ENCODE measurements at places on chromosomes 3 and 15.

DNA sequence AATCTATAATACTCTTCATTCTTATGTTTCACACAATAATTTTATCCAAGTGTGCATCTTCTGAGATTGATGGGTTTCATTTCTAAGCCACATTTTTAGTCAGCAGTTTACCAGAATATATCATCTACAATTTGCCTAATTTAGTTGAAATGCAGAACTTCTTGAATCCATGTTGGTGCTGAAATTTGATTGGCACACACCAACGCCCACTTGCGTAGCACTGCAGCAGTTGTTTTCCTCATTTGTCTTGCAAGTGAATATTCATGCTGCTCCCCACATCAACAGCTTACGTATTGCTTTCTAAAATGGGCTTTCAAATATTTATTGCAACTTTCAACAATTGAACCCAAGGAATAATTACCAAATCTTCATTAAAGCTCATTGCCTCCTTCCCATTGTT, 87.8 kb upstream of the CTDSPL start:
- no peak for DNase-seq

DNA sequence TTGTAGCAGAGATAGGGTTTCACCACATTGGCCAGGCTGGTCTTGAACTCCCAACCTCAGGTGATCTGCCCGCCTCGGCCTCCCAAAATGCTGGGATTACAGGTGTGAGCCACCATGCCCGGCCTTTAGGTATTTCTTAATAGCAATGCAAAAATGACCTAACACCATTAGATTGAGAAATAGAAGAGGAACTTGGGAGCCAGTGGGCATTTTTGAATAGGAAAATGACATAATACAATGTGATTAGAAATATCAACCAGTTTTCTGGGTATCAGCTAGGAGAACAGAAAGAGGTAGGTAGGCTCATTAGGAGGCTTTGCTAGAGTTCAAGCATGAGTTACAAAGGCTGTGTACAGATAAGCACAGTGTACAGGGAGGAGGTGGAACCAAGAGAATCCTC, 101.8 kb upstream of the TBC1D5 start:
- DNase-seq, result no peak

- DNase-seq, result no peak
These were observed 1.2 kb upstream of the RYK start for GRCh38 chr3:134251731-134252391.

DNA sequence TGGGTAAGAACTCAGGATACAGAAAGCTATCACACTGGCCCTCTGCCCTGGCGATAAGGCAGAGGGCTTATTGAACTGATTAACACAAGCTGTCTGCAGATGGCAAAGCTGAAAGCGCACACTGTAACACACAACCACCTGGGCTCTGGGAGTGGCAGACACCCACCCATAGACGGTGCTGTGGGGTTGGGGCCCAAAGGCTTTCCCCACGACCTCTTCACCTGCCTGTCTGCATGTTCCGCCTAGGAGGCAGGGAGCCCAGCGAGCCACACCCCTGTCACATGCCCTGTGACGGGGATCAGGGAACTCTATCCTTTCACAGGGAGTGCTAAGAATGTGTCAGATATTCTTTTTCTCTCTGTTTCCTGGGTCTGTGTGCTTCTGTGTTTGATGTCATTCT, 12.1 kb upstream of the TFG start:
- DNase-seq, result no peak

- no peak for DNase-seq
These were observed 10.5 kb downstream of the LTF start for GRCh38 chr3:46454209-46454595.

DNA sequence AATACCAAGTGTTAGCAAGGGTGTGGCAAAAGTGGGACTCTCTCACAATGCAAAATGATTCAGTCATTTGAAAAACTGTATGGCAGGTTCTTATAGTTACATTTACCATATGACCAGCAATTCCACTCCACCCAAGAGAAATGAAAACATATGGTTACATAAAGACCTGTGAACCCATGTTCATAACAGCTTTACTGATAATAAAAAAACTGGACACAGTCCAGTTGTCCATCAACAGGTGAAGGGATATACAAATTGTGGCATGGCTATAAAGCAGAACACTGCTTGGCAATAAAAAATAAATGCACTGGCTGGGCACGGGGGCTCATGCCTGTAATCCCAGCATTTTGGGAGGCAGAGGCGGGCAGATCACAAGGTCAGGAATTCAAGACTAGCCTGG, 30.8 kb downstream of the RAD18 start:
- DNase-seq, result no peak

DNA sequence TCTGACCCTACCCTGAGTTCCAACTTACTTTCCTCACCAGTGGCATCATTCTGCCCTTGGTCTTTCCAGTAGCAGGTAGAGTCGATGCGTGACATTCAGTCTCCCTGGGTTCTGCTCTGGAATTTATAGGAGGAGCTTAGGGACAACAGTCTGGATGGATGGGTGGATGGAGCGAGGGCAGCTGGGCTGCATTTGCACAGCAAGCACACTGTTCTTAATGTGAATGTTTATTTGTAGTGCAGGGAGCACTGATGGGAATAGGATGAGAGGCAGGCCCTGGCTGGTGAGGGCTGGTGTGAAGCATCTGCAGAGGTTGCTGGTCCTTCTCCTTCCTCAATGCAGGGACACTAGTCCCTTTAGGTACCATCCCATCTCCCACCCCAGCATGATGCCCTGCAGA, 176.2 kb downstream of the EPHB1 start:
- no peak for DNase-seq

DNA sequence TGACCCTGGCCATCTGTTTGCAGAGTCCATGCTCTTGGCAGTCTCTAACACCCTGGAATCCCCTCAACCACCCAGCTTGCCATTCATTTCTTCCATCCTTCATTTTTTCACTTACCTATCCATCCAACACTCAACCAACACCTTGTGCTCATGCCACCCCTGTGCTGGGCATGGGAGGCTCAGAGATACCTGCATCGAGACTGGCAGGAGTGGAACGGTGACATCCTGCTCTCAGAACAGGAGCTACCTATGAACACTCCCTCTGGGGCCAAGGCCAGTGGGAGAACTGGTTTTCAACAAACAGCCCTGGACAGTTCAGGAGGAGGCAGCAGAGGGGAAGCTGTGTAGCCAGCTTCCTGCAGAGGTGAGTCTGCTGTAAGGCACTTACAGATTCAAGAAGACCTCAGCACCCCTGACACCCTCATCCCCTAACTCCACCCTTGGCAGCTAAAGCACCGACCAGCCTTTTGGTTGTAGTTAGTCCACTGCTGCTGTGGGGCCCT, 19.5 kb upstream of the ATP2B2 start:
- DNase-seq, result no peak

- DNase-seq, result peak; percentile 73
These were observed 19.0 kb upstream of the TRAK1 start for GRCh38 chr3:42071904-42072812.

DNA sequence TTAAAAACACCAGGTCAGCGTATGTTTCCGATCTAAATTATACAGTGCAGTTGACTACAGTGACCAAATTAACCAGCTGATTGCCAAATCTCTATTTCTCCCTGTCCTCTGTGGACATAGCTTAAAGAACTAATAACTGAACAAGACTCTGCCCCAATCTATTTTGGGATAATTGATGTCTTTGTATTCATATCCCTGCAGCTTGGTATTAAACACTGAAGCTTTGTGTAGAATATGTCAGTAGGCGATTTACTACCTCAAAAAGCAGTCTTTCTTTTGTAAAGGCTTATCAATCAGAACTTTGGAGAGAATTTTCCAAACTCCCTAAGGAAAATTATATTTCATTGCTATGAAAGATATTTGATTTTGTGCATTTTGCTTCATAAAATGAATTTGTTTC, 258.2 kb downstream of the SOX2 start:
- no peak for DNase-seq

DNA sequence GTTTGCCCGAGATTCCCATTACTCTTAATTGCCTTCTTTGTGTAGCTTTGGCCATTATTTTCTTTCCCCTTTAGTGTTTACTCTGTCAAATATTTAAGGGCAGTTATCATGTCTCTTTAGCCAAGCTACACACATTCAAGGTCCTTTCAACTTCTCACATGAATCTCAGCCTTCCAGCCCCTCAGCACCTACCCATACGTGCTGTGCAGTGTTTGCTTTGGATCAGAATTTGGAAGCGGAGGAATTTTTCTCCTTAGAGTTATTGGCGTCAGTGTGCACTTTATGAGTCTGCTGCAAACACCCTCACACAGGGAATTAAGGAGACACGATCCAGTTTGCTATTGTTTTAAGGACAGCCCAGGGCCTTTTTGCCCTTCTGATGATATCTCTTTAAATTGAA, 231.6 kb downstream of the CACNA2D3 start:
- no peak for DNase-seq

- DNase-seq, result no peak
These were observed 327.7 kb upstream of the NAALADL2 start for GRCh38 chr3:174531262-174531982.

DNA sequence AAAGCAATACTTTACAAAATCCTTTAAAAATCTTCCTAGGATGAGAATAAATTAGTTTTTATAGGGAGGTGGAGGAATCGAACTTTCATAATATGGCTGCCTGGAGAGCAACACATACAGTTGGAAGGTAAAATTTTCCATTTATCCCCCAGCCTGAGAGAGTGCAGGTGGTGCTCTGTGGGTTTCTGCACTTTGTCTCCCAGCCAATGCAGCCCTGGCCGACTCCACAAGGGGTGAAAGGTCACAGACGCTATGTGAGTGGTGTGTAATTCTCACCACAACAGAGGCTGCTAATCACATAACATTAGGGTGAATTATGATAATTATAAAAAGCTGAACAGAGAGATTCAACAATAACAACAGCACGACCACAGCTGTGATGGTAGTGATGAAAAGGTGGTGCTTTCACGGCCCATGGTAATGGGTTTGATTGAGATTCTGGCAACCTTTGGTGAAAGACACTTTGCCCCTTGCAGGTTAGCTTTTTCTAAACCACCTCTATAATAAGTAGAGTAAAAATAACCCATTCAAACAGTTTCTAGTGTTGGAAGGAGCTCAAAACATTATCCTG, 30.1 kb upstream of the NANOGP8 start:
- no peak for DNase-seq

GRCh38 chr15:88382482-88382983, 84.7 kb downstream of the MRPL46 start:
- DNase-seq, result no peak

DNA sequence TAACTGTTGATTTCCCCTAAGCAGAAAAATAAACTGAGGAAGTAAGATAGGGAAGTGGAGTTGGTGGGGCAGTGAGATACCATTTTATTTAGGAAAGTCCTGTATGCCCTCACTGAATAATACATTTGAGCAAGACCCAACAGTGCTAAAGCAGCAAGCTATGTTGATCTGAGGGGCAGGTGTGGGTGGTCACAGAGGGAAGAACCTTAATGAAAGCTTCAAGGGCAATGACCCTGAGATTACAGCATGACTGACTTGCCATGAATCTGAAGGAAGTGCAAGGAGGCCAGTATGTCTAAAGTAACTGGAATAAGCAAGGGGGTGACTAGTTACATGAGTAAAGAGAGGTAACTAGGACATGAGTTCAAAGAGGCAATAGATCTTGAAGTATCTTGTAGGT, 159.5 kb downstream of the CD47 start:
- no peak for DNase-seq

DNA sequence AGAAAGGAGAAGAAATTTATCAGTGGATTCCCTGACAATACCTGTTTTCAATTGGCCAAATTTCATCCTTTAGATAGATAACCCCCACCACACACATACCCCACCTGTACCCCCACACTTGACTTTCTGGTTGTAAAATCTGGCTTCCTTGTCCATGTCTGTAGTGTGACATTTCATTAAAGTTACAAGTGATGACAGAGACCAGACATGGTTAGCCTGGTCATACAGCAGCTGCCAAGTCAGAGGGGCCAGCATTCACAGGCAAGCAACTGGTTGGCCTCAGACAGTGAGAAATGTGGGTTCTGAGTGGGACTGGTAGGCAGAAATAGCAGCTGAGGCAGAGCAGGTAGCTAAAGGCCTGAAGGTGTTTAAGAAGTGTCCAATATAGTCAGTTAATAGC, 238.6 kb upstream of the SOX14 start:
- DNase-seq, result no peak

DNA sequence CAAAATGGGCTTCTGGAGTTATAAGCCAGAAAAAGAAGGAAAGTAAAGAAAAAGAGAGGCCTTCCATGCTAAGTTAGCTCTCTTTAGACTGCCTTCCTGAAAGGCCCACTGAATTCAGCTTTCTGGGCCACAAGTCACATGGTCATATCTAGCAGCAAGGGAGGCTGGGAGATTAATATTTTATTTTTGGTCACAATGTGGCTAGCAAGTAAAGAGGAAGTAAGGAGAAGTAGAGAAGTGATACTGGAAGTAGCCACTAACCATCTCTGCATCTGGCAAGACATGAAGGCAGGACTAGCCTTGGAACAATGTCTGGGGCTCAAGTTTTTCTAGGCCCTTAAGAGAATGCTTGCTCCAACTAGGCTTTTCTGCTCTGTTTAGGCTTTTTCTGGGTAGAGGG, 81.8 kb upstream of the UBE2E1 start:
- no peak for DNase-seq

GRCh38 chr3:103337179-103337845, 902.5 kb downstream of the ZPLD1 start:
- DNase-seq, result no peak

GRCh38 chr15:81752974-81753373, 292.8 kb downstream of the MEX3B start:
- DNase-seq, result no peak

- DNase-seq, result no peak
These were observed 395.3 kb downstream of the VGLL3 start for GRCh38 chr3:86595696-86596095.

GRCh38 chr3:65915477-65915876, 123.2 kb downstream of the MAGI1 start:
- DNase-seq, result no peak

GRCh38 chr15:50358845-50359244, 3.8 kb upstream of the GABPB1 start:
- DNase-seq, result no peak

- no peak for DNase-seq
These were observed 692 bp upstream of the C15orf39 start for GRCh38 chr15:75200765-75201615.

DNA sequence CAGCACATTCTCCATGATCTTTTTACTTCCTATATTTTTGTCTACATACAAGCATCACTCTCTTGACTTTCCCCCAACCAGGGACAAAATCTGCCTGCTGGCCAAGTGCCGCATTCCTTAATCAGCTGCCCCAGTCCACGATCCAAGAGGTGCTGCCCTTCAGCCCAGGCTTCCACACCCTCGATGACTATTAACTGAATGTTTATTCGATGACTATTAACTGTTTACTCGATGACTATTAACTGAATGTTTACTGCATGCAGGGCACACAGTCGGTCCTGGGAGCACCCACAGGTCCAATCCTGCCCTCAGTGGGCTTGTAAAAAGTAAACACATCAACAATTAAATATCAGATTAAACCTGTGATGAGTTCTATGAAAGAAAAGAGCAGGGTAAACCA, 256.9 kb downstream of the ARRDC4 start:
- no peak for DNase-seq

GRCh38 chr15:98931004-98931403, 76.6 kb downstream of the PGPEP1L start:
- DNase-seq, result no peak

Measured in substantia nigra (tissue), 51 donors.